ENCODE measurements at places on chromosomes 6 and 20.

GRCh38 chr6:168640181-168640580 is 199.2 kb downstream of the SMOC2 start:
- DNase-seq, result no peak

- no peak for DNase-seq
These were observed 33.3 kb downstream of the ATXN1 start for GRCh38 chr6:16727996-16728395.

GRCh38 chr6:46789434-46790354 is 3.5 kb upstream of the MEP1A start:
- DNase-seq, result no peak

DNA sequence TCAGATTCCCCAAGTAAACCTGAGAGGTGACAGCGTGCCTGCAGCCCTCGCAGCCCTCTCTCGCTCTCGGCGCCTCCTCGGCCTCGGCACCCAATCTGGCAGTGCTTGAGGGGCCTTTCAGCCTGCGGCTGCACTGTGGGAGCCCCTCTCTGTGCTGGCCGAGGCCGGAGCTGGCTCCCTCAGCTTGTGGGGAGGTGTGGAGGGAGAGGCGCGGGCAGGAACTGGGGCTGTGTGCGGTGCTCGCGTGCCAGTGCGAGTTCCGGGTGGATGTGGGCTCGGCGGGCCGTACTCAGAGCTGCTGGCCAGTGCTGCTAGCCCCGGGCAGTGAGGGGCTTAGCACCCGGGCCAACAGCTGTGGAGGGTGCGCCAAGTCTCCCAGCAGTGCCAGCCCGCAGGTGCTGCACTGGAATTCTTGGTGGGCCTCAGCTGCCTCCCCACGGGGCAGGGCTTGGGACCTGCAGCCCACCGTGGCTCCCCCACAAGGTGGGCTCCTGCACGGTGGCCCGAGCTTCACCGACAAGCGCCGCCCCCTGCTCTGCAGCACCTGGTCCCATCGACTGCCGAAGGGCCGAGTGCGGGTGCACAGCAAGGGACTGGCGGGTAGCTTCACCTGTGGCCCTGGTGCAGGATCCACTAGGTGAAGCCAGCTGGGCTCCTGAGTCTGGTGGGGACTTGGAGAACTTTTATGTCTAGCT is 809.7 kb upstream of the ADGRB3 start:
- no peak for DNase-seq

DNA sequence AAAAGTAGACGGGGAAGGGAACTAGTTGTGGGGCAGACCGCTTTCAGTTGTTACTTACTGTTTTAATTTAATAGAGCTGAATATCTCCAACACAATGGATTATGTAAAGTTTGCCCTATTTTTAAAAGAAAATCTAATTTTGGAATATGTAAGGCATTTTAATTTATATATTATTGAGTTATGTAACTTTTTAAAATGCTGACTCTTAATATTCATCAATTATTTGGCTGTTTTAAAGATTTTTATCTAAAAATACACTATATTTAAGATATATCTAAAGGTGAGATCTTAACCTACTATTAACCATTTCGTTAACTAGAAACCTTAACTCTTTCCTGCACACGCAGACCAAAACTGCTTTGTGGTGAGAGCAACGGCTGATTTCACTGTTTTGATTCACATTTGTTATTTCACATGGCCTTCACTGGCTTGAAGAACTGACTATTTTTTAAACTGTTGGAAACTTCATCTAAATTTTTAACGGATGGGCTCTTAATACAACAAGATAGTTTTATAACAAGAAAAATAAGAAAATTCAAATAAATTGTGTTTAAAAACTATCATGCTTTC is 87.9 kb downstream of the HUS1B start:
- DNase-seq, result no peak

GRCh38 chr20:58461899-58462298 is 53.3 kb downstream of the APCDD1L start:
- no peak for DNase-seq

- no peak for DNase-seq
These were observed 21.6 kb upstream of the FBXO30 start for GRCh38 chr6:145836170-145836569.

- DNase-seq, result no peak
These were observed 59.6 kb downstream of the ANKRD60 start for GRCh38 chr20:58168843-58169242.

DNA sequence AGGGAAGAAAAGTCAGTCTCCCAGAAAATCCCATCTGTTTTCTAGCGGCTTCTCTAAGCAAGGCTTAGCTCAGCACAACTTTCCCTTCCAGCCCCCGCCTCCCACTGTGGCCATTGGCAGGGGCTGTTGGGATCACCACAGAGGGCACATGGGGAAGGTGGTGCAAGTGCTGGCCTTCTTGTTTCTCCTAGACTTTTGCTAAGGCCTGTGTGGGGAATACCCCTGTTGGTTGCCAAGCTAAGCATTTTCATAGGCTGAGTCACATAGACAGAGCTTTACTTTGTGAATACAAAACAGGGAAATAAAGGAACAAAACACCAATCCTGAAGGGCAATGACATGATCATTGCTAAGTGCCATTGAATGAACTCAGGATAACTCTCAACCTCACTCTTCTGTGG is 32.4 kb upstream of the TIAM2 start:
- no peak for DNase-seq

- no peak for DNase-seq
These were observed 19.1 kb downstream of the ESR1 start for GRCh38 chr6:151826517-151827142.

- DNase-seq, result no peak
These were observed 1.7 kb downstream of the THBD start for GRCh38 chr20:23047738-23048214.

DNA sequence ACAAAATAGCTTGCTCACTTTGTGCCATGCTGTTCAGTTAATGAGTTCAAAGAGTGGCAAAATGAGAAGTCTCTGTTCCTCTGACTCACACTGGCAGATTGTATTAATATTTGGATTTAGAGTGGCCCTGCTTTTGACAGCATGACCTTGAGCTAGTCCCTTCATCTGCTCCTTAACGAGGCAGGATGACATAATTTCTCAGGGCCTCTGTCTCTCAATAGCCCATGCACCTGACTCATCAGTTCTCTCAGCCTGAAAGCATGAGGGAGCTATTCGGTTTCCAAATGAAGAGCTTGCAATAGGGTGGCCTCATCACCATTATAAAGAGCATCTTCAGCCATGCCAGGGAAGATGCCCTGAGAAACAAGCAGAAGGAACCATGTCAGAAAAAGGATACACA is 38.2 kb downstream of the CAP2 start:
- DNase-seq, result no peak

- no peak for DNase-seq
These were observed 59.2 kb upstream of the TINAG start for GRCh38 chr6:54248994-54249393.

DNA sequence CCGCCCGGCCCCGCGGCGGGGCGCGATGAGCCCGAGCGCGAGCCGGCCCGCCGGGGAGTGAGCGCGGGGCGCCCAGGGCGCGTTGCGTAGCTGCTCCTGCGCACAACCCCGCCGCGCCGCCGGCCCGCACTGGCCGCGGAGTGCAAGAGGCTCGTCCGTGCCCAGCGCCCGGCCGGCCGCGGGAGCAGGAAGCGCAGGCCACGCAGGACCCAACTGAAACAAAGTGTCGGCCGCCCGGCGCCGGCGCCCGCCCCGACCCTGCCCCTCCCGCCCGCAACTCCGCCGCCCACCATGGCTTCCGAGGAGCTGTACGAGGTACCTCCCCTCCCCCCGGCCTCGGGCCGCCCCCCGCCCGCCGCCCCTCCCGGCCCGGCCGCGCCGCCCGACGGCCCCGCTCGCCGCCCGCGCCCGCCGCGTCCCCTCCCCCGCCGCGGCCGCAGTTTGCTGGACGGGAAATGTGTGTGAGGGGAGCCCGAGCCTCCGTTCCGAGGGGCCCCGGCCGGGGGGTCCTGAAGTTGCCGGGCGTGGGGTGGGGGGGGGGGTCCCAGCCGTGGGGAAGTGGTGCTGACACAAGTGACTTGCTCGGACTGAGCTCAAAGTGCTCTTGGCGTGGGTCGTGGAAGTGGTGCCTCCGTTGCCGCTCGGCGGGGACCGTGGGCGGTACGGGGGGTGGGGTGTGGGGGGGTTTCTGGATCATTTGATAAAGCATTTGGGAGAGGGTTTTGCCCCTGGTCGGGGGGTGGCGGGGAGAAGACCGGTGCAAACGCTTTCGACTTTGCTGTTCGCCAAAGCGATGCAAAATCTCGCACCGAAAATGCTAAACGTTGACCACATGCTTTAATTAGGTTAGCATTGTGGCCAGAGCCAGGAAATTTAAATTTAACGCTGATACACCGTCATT is 539 bp downstream of the CDYL start:
- no peak for DNase-seq

DNA sequence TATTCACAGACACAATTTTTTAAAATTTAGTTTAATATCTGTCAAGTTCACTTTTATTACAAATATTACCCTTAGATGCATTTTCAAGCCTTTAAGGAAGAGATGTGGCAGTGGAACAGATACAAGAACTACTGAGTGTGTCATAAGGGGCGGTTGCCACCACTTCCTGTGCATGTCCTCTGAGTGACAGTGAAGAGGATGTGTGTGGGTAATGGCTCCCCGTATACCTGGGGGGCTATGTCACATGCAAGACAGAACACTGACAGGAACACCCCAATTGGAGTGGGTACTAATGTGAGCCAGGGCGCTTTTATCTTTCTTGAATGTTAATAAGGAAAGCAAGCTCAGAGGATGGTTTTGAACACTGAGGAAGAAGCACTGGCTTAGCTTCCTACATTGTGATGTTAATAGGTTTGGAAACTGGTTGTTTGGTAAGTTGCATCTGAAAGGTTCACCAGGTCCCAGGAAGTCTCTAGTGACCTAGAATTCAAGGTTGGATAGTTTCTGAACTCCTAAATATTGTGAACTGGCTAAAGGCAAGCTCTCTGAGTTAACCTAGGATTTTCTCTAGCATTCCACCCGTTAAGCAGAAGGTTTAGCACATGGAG is 83.4 kb upstream of the ASF1A start:
- DNase-seq, result no peak

- DNase-seq, result no peak
These were observed 64.2 kb upstream of the NEDD9 start for GRCh38 chr6:11296449-11297375.

DNA sequence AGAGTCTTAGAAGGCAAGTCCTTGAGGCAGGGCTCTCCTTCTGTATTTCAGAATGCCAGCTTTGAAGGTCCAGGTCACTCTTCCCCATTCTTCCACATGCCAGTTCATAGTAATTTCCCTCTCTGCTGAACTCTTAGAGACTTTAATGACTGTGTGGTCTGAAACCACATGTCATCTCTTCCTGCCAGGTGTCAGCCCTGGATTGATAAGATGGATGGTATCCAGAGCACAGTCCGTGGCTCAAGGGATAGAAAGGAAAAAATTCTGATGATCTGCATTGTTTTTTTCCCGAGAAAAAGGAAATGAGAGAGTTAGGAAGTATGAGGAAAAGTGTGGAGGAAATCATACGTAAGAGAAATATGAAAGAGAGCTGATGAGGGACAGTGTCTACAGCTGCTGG is 250.9 kb downstream of the TPBG start:
- DNase-seq, result no peak

DNA sequence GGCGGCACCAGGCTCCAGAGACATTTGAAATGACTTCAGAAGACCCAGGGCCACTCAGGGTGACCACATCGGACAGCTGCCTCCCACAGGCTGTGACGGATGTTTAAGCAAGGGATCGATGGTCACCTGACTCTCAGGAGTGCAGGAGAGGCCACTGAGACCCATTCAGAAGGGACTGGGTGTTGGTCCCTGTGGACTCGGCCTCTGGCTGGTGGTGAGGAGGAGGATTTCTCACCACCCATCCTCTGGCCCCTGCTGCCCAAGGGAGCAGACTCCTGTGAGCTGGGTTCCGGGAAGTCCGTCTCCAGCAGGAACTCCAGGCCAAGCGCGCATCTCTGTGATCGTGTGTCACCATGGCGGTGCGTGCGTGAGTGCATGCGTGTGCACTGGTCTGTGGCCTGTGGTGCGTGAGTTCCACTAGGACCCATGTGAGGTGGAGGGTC is 25.5 kb downstream of the NPEPL1 start:
- DNase-seq, result no peak

DNA sequence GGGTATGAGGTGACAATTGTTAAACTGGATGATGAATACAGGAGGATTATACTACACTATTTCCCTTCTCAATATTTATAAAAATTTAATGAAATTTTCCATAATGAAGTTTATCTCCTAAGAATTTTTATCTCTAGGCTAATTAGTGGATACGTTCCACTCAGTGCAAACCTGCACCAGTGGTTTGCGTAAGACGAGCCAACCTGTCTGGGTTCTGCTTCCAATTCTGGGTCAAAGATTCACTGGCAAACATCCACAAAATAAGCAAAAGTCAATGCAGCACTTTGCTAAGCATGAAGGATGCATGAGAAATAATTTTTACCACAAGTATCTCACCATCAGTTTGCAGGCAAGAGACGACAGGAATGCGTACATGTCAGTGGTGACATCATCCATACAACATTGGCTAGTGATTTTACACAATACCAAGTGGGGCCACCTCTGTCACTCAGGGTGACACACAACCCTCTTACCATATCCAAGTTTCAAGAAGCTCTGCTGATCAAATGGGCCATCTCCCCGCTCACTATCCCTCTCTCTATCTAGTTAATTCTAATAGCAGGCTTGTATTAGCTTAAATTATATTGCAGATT is 51.7 kb downstream of the FAM50B start:
- DNase-seq, result no peak

- no peak for DNase-seq
These were observed 45.8 kb downstream of the NR2E1 start for GRCh38 chr6:108211671-108212070.

DNA sequence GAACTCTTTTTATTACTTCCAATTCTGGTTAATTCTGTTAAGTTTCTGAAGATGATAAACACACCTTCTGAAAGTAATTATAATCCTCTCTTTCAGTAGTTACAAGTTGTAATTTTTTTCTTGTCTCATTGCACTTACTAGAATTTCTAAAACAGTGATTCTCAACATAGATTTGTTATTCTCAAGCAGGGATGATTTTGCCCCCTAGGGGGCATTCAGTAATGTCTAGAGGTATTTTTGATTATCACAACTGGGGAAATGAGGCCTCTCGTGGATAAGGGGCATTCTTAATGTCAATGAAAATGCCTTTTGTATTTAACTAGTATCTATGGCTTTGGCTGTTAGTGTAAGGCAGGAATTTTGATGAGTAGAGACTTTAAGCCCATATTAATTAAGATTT is 39.4 kb upstream of the MAFB start:
- no peak for DNase-seq

- no peak for DNase-seq
These were observed 700 bp upstream of the LAMA5 start for GRCh38 chr20:62367633-62368391.

- no peak for DNase-seq
These were observed 127.6 kb upstream of the FAM184A start for GRCh38 chr6:119205911-119206618.

DNA sequence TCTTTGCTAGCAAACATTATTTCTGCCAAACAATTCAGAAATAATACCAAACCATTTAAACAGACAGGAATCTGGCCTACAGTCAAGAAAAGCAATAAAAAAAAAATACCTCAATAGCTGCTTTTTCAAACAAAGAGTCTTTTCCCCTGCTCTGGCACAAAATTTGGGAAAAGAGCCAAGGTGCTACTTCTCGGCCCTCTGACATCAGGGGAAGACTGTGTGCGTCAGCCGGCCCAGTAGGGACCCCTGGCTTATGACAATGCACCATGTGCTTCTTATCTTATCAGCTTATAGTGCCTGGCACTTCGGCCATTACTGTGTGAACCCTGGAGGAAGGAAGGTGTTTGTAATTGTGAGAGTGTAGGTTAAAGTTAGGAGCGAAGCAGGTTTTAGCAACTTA is 89.4 kb downstream of the PDE10A start:
- peak; percentile 46 for DNase-seq
